GOT3 (cell line): ENCODE measurements at places on chromosomes 3 and 15.

DNA sequence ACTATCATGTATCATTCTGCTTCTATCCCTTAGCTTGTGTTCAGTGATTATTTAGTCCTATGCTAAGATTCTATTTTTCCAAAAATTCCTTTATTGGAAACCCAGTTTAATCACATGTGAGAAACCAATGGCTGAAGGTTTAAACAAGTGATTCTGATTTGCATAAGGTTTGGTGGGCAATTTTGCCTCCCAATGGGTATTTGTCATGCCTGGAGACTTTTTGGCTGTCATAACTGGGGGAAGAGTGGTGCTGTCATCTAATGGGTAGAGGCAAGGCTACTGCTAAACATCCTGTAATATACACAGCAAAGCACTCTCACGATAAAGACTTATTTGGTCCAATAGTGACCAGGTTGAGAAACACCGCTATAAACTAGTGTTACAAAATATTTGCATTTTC, 148.7 kb downstream of the ALCAM start:
- no peak for DNase-seq

DNA sequence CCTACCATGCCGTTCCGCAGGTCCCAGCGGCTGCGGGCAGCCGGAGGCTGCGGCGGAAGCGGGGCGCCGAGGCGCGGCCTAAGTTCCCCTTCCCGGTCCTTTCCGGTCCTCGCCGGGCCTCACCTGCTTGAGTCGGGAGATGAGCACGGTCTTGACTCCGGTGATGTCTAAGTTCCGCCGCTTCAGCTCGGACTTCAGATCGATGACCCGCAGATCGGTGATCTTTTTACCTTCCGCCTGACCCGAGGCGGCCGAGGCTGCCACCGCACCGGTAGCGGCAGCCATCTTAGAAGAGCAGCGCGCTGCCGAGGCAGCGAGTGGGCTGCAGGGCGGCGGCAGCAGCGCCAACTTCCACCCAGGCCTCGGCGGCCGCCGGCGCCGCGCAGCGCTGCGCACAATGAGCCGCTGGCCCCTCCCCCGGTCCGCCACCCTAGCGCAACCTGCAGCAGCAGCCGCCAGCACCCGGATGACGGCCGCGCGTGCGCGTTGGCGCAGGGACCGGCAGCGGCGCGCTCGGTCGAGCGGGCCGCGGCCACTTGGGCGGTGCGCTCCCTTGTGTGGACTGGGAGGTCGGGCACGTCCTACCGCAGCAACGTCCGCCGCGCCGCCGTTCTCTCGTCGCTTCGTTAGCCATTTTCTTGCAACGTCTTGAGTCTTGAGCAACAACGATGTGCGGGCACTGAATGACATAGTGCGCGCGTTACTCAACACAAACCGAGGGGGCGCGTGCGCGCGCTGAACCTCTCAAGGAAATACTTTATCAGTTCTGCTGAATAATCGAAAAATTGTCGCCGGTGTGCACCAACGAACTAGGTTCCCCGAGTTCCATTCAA, at the start of gene SLTM:
SLTM (minus strand) TSS at position 399 of the 833 bp plus-strand sequence; CDS start at position 285, 114 bp downstream.
- peak; percentile 86 for DNase-seq

- DNase-seq, result no peak
These were observed 19.0 kb downstream of the ARL14 start for GRCh38 chr3:160695915-160696327.

- no peak for DNase-seq
These were observed 5.8 kb downstream of the RBMS3 start for GRCh38 chr3:29286478-29287240.

GRCh38 chr15:69595009-69595791, 142.6 kb downstream of the RPLP1 start:
- DNase-seq, result no peak

GRCh38 chr3:30518181-30518864, 88.1 kb upstream of the TGFBR2 start:
- DNase-seq, result no peak

DNA sequence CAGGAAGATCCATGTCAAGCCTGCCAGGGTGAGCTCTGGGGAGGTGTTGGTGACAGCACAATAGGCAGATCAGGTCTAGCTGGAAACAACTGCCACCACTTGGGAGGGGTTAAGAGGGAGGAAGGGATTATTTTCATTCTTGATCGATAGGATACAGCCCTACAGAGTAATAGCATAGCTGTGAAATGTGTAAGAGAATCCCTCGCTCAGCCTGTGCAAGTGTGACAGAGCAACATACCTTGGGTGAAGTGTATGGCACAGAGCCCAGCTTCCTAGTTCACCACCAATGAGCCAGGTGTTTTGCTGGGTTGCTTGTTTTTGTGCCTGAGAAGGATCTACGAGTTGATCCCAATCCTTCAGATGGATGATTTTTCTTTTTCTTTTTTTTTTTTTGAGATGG, 9.2 kb upstream of the DCUN1D1 start:
- no peak for DNase-seq

- no peak for DNase-seq
These were observed 52.7 kb upstream of the OXTR start for GRCh38 chr3:8822141-8822540.
